ENCODE measurements at places on chromosomes 7 and 10.

DNA sequence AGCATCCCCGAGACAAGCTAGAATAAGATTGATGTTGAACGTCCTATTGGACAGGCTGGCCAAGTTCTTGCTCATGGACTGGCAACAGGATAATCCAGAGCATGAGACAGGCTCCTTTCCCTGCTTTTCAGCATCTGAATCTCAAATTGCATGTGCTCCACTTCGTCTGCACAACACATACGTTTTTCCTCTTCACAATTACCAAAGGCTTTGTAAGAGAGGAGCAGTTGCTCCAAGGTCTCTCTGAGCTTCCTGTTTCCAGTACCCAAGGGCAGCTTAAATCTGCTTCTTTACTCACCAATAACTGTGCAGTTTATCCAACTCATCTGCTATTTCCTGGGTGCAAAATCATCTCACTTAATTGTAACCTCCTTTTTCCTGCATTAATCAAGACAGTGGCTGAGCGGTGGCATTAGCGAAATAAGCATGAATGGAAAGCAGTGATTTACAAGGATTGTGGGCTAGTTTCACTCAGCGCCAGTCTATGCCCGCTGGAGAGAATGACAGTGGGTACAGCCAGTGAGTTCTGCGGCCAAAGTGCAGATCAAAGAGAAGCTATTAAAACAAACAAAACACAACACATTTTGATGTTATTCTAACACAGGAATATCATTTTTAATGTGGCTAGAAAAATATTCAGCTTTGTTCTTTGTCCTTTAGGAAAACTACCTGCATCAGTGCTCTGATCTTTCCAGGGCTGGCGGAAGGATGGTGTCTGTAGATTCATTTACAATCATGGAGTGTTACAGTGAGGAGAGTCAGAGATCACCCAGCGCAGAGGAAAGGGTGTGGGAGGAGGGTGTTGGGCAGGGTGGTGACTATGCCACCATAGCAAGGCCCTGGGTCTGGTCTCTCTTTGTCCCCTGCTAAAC lies 79.8 kb downstream of the CHN2 start:
- DNase-seq = no peak

GRCh38 chr7:55369427-55370400 lies 4.6 kb downstream of the LANCL2 start:
- no peak for DNase-seq

- no peak for DNase-seq
Observed at GRCh38 chr10:20596911-20597310, 300.2 kb downstream of the NEBL start.

DNA sequence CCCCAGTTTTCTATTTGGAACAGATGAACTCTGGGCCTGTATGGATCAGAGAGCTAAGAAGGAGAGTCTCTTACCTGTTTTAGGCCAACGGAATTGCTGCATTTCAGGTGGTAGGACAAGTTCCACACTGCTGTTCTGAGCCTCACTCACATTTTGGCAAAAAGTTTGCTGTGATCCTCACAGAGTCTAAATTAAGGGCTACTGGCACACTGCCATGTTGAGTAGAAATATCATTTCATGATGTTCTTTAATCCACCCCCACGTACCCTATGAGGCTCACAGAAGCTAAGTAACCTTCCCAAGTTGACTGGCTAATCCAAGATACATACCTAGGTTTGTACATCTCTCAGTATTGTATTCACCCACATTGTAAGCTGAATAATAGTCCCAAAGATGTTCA lies 447.2 kb downstream of the INHBA start:
- DNase-seq = no peak

- DNase-seq = no peak
Observed at GRCh38 chr10:51162002-51162401, 87.7 kb downstream of the PRKG1 start.

Data from stimulated activated CD8-positive, alpha-beta memory T cell treated with anti-CD3 and anti-CD28 coated beads, Interleukin-15, amount 100 ng/mL, for 1 hour (primary cell).